ENCODE measurements at places on chromosomes 13 and 19. TPM values are rescaled to one million over a fixed set of nuclear protein-coding genes. Genes with fewer than 3 reads are reported as not detected.

TNPO2 gene
- 19.8 TPM for total RNA-seq

LSM4 gene
- total RNA-seq = 78.1 TPM

LGALS14 gene
- not detected for total RNA-seq

ZC3H4 gene
- total RNA-seq = 9.8 TPM

LIG4 gene
- 7.4 TPM for total RNA-seq

IL11 gene
- 5.4 TPM for total RNA-seq

NPAS1 gene
- total RNA-seq = 0.28 TPM

LGALS13 gene
- not detected for total RNA-seq

NLRP7 gene
- total RNA-seq = not detected

PRODH2 gene
- total RNA-seq = not detected

SLC15A1 gene
- not detected for total RNA-seq

PLIN5 gene
- total RNA-seq = not detected

FTL gene
- 7,581 TPM for total RNA-seq

ZNF98 gene
- not detected for total RNA-seq

NLRP5 gene
- total RNA-seq = not detected

CEACAM20 gene
- total RNA-seq = not detected

DNAAF3 gene
- total RNA-seq = 0.09 TPM

SPTBN4 gene
- 1.8 TPM for total RNA-seq

C2CD4C gene
- total RNA-seq = not detected

CADM4 gene
- 3.0 TPM for total RNA-seq

CTXN1 gene
- 1.9 TPM for total RNA-seq
